ENCODE measurements at places on chromosomes 7 and 10.

DNA sequence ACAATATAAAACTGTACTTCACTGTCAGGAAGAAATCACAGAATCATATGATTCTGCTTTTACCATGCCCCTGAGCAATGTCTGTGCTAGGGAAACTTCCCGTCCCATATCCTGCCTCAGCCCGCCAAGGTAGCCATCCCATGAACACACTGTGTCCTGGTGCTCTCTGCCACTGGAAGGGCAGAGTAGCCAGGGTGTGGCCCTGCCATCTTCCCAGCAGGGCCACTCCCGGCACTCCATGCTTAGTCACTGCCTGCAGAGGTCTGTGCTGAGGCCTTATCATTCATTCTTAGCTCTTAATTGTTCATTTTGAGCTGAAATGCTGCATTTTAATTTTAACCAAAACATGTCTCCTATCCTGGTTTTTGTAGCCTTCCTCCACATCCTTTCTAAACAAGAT, 31.8 kb downstream of the AP3M1 start:
- DNase-seq = no peak

DNA sequence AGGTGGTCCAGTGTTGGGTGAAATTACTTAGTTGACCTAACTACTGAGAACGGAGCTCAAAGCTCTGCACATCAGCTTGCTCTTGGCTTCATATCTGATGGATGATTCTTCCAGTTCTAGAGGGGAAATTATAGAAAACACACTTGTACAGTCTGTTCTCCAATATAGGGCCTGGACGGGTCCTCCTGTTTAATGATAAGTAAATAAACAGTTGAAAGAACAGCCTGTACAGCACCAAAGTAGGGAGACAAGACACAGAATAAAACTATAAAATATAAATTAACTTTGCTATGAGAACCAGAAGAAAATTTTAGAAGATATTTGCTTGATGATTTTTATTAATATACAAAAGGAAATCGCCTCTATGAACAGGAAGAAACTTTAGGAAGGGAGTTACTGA, 271.7 kb downstream of the STK31 start:
- DNase-seq = no peak

- no peak for DNase-seq
These were observed 3.8 kb downstream of the TMEM184A start for GRCh38 chr7:1552200-1552599.

DNA sequence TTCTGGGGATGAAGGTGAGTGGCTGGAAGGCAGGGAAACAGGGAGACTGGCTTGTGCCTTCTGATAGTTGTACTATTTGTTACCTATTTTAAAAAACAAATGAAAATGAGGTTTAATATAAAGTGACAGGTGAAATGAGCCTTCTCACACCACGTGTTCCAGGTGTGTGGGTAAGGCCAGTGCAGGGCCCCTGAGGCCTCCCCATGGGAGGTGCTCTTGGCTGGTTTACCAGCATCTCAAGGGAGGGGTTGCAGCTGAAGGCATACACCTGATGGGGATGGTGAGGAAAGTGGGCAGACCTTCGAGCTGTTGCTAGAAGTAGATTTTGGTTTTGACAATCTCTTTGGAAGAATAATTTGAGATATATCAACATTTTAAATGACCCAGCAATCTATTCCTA, 103.6 kb downstream of the ARHGAP22 start:
- DNase-seq = no peak

DNA sequence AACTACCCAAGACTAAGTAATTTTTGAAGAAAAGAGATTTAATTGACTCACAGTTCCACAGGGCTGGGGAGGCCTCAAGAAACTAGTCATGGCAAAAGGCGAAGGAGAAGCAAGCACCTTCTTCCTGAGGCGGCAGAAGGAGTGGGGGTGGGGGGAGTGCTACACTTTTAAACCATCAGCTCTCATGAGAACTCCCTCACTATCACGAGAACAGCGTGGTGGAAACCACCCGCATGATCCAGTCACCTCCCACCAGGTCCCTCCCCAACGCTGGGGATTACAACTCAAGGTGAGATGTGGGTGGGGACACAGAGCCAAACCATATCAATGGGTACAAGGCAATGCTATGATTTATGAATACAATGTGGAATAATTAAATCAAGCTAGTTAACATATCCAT, 241.9 kb downstream of the PTPRN2 start:
- no peak for DNase-seq

DNA sequence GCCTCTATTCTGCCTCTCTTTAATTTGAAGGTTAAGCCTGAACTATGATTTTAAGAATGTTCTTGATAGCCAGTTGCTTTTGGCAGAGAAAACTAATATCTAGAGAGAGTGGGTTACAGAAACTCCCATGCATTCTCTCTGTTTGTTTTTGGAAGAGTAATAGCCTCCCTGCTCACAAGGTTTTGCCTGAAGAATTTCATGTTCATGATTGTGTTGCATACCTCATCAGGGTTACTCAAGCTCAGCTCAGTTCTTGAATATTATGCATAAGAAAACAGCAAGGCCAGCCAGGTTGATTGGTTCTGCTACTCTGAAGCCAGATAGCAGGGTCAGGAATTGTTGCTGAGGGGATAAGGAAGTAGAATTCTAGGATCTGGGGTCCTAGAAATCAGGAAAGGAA, 137.4 kb downstream of the MDFIC start:
- DNase-seq = no peak

GRCh38 chr10:129800796-129801340, 163.2 kb downstream of the EBF3 start:
- DNase-seq = no peak

DNA sequence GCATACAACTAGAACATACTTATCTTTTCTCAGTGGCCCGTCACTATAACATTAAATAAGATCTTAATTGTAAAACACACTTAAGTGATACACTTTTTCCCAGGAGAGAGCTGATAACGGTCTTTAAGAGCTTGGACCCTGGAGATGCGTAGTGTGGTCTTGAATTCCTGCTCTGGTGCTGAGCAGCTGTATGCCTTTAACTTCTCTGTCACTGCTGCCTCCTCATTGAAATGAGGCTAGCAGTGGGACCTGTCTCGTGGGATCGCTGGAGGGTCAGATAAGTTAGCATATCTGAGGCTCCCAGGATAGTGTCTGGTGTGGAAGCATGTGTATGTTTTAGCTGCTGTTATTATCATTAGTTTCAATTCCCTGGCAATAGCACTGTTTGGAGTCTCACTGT, 194.9 kb downstream of the SDK1 start:
- no peak for DNase-seq

GRCh38 chr7:28517206-28517605, 104.9 kb downstream of the CREB5 start:
- DNase-seq = no peak

DNA sequence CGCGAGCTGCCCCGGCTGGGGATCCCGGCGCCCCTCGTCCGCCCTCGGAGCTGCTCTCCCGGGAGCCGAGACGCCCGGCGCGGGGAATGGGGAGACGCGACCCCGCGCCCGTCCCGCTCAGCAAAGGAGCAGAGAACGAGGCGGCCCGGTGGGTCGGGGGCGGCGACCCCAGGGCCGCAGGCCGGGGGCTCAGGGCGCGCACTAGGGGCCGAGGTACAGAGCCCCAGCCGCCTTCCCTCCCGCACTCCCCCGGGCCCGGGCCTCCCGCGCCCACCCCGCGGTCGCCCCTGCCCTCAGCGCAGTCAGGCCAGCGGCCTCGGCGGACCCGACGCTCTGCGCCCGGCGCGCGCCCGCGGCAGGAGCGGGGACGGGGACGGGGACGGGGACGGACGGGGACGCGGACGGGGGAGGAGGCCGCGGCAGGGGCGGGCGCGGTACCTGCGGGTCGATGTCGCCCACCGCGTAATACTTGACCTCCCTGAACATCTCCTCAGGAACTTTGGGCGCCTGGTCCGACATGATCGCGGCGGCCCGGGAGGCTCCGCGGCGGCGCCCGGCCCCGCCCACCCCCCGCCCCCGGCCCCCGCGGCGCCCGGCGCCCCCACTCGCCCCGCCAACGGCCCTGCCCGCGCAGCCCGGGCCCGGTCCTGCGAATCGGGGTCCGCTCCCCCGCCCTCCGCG, 373 bp downstream of the PAXIP1 start:
- peak; percentile 65 for DNase-seq

GRCh38 chr7:128172963-128173362, 68.1 kb upstream of the LEP start:
- DNase-seq = no peak

- no peak for DNase-seq
These were observed 196.3 kb downstream of the EBF3 start for GRCh38 chr10:129767751-129768150.

- no peak for DNase-seq
These were observed 243.9 kb downstream of the GRID1 start for GRCh38 chr10:86122646-86123045.

DNA sequence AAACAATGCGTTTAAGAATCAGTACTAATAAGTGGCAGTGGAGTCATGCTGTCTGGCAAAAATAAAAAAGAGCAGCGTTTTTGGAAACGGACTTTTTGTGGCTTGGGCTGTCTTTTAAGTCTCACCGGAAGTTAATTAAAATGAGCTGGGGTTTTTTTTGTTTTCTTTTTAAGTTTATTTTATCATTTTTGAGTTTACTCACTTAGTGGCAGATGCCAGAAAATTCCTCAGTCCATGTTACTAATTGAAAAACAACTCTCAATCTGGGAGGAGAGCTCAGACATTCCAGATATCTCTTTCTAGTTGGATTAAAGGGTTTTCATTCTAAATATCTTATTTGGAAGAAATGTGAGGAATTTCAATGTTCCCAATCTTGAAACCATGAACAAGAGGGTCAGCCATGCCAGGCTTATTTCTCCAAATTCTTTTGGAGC, 133.8 kb upstream of the AGR3 start:
- DNase-seq = no peak

DNA sequence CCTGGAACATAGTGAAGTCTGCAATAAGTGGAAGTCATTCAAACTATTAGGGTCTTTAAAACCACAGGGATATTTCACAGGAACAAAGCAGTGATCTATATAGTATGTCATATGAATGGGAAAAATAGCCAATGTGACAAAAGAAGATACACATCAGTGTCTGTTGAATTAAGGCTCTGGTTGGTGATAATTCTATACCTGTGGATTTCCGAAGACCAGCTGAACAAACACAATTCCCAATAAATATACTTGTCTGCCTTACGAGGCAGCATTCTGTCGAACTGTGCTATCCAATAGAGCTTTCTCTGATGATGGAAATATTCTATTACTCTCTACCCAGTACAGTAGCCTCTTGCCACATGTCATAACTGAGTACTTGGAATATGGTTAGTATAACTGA, 55.9 kb upstream of the CAV2 start:
- DNase-seq = no peak

DNA sequence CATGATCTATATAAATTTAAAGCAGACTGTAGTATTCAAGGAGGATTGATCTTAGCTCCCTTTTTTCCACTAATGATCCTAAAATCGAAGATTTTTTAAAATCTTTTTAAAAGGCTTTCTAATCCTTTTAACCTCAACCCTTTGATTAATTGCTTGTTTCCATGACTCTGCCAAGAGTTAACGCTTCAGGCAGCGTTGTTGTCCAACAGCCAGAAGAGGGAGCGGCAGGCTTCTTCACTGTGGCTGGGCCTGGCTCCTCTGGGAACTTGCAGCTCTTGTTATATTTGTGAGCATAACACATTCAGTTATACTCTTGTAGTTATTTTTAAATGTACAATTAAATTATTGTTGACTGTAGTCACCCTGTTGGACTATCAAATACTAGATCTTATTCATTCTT, 26.3 kb downstream of the CRCP start:
- peak; percentile 58 for DNase-seq

DNA sequence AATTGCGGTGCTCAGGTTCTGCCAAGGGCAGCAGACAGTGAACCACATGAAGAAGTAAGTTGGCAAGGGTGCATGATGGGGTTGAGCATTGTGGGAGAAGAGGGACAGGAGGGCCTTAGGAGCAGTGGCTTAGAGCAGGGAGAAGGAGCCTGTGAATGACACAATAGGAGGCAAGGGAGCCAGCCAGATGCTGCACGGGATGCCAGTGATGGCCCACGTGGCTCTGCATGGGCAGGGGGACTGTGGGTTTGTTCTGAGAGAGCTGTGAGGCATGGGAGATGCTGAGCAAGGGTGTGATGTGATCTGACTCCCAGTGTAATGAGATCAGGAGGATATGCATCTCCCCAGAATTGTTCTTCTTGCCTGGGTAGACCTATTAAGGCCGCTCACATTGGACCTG, 60.9 kb downstream of the C10orf90 start:
- DNase-seq = peak; percentile 60

DNA sequence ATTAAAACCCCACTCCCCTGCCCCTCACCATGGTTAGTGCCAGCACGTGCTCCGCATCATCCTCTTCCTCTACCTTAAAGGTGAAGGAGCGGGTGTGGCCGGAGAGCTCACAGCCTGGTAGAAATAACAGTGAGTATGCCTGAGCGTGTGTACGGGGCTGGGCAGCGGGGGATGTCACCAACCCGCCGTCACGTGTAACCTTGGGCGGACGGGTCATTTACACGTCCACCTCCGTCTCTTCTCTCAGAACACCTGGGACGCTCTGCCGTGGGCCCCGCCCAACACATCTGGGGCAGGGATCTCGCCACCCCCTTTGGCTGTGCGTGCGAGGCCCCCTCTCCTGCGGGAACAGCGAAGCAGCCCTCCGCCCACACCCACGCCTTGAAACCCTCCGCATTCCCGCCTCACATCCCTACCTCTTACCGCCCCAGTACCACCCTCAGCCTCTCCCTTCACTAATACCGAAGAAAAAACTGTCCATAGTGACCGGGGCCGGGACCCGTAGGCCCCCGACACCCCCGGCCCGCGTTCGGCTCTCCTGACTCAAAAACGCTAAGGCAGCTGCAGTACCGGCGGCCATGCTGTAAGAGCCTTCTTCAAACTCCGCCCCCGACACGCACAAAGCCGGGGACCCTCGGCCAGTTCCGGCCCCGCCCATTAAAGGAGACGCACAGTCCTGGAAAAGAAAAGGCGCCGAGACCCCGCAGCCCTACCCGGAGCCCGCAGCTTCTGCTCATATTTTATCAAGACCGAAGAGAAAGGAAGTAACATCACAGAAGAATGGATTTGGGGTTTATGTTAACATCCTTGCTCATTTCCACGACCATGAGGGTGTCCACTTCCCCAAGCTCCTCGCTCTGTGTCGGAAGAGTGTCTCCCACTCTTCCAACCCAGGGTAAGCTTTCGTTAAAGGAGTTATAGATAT, at the start of gene NPM3:
Gene NPM3, minus strand, starts transcription at position 636 of the 925 bp plus-strand sequence. Its CDS starts 56 bp downstream, at position 580.
- peak; percentile 65 for DNase-seq
